ENCODE measurements at places on chromosomes 16 and 17.

- DNase-seq: no peak
Observed at GRCh38 chr17:30234964-30235363, 533 bp downstream of the SLC6A4 start.

DNA sequence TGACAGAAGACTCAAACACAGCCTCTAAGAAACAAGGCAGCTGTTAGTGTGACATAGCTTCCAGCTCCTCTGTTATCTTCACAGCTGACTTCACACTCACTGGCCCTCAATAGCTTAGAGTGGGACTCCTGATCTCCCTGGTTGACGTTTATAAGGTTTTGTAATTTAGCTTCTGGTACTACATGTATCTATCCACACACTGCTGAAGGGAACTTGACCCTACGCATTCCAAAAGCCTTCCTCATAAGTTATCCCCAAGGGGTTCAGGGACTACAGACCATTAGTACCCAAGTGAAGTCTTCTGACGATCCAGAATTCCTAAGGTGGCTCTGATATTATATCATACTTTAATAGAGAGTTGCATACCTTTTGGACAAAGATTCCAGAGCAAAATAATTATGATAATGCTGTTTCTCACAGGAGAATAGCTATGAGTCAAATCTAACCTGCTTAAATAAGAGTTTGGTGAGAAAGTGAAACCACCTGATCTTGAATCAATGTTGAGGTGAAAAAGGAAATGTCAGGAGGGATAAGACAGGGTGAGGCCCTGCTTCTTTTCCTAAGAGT, 14.5 kb downstream of the ACACA start:
- DNase-seq: no peak

DNA sequence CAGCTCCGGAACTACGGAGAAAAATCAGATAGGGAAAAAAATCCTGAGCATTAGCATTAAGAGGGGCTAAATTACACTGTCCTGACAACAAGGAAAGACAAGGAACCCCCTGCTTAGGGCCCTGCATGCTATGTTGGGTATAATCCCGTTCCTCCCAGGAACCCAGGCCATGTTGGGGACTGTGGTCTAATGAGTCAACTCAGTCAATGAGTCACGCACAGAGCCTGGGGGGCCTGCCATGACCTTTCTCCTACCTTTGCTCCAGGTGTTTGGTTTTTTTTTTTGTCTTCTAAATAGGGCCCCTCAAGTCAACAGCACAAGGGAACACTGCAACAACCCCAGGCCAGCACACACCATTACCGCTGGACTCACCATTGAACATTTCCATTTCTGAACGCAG, 8.9 kb upstream of the ZNF200 start:
- DNase-seq: no peak

DNA sequence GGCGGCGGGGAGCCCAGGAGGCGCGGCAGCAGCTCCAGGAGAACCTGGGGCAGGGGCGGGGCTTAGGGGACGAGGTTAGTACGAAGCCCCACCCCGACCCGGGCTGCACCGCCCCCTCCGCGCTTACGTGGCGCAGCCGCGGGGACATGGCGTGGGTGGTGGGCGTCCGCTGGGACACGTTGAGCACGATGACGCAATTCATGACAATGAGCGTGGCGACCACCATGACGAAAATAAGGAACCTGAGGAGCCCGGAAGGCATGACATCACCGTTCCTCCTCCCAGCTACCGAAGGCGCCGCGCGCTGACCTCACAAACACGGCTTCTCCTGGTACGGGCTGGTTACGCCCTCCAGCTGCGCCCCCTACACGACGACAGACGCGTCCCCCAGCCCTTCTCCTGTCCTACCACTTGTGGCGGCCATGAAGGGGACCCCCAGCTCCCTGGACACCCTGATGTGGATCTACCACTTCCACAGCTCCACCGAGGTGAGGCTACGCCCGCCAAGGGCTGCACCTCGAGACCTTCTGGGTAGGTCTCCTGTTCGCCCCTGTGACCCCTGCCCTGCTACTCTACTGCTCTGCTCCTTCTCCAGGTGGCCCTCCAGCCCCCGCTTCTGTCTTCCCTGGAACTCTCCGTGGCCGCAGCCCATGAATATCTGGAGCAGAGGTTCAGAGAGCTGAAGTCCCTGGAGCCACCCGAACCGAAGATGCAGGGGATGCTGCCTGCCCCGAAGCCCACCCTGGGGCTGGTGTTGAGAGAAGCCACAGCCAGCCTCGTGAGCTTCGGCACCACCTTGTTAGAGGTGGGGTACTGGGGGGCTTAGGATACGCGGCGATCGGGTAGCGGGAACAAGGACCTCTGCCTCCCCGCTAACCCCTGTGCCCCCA, at the start of gene C17orf107:
Gene C17orf107 (plus strand): TSS at position 196 of the 890 bp plus-strand sequence. CDS start 227 bp downstream, at position 423.
- DNase-seq: peak; percentile 92

DNA sequence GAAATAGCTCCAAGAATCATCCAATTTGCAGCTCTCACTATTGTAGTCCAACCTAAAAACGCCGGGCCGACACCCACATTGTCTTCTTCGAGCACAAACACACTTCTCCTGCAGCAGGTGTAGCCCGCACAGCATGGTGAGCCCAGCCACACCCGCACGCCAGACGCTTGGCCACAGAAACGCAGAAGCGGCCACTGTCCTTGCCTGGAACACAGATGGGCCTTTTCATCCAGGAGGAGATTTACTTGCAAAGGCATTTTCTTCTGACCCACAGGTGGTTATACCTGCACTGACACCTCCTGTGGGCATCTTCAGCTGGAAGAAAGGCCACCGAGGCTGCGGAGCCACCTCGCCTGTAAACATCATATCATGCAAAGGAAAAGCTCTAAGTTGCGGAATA, 98.4 kb downstream of the ADCY9 start:
- DNase-seq: no peak

DNA sequence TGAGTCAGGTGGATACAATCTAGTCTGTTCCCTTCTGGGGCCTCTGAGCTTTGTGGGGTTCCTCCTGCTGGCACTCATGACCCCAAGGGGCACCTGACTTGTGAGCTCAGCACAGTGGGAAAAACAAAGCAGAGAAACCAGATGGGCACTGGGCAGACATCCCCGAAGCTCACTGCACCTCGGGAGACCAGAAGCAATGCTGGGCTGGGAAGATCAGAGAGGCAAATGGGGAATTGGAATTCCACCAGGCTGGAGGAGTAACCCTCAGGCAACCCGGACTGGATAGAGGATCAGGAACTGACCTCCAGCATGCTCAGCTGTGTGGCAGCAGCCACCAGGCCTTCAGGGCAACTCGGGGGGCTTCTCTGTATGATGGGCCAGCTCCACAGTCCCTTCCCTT, 50.3 kb downstream of the ABCC12 start:
- DNase-seq: no peak

- DNase-seq: peak; percentile 35
Observed at GRCh38 chr17:82213251-82214011, 789 bp upstream of the CCDC57 start.

DNA sequence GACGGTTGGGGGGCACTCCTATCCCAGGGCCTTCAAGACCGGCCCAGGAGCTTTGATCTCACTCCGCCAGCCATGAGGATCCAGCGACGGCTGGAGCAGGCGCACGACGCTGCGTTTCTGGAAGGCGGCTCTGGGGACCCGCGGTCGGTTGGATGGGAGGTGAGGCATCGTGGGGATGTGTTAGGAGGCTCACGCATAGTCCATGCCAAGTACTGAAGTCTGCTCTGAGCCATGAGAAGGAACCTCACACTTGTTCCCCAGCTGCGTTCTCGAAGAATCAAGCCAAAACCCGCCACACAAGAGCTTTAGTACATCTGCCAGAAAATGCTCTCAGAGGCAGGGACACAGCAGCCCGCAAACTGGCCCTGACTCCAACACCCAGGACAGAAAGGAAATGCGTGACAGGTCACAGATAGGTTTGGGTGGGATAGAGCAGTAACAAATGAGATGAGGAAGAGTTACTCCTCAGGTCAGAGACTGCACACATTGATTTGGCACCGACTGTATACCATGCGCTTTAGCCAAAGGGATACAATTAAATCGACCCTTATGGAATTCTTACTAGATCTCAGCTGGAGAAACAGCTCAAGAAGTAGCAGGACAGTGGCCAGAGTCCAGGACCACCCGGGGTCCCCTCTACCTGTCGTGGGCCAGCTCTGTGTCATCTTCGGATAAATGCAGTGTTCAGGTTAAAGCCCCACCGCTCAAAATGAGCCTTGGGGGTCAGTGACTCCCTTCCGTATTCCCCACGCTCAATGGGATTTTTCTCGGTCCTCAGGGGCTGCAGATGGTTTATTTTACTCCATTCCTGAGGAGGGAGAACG, 6.7 kb upstream of the GSG1L start:
- no peak for DNase-seq

GRCh38 chr17:74945543-74945942, 9.8 kb downstream of the OTOP3 start:
- no peak for DNase-seq

- DNase-seq: no peak
Observed at GRCh38 chr16:30485818-30486436, 13.4 kb downstream of the ITGAL start.

GRCh38 chr17:41004397-41004796, 4.5 kb downstream of the KRTAP3-1 start:
- no peak for DNase-seq

GRCh38 chr17:74267987-74268499, 6.0 kb upstream of the DNAI2 start:
- no peak for DNase-seq

GRCh38 chr17:49624896-49625295, 49.2 kb downstream of the NXPH3 start:
- DNase-seq: no peak

GRCh38 chr16:30958175-30959079, 873 bp downstream of the SETD1A start:
- no peak for DNase-seq

GRCh38 chr17:40056379-40057015, 2.3 kb upstream of the MED24 start:
- DNase-seq: no peak

DNA sequence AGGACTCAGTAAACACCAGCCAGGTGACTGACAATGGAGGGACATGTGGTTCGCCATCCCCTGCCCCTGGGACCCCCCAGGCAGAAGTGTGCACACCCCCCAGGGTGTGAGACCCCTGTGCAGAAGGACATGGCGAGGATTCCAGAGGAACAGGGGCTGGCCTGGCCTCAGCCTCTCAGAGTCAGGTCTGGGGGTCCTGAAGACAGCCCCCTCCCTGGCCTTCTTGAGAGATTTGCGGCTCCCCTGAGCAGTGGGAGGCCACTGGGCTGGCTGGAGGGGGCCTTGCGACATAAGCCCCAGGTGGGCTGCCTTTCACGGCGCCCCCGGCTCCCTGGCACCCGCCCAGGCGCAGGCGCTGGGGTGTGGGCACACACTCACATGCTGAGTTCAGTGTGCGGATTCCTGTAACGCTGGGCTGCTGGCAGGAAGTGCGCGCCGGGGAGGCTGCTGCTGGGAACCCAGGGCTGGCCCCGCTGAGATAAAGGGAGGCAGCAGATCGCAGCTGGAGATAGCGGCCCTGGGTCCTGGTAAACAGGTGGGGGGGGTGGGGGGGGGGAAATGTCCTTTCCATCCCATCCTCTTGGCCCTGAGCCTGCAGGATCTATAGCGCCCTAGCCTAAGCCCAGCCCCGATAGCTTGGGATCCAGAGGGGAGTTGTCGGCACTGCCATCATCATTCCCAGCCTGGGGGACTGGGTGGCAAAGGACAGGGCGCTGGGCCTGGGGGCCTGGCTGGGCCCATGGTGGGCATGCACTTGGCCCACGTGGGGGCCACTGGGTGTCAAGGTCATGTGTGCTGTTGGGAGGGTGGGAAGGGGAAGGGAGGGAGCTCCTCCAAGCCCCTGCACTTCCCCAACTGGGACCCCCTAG, 27.1 kb downstream of the TMEM235 start:
- peak; percentile 91 for DNase-seq

- peak; percentile 66 for DNase-seq
Observed at GRCh38 chr17:48510761-48511604, 19.8 kb downstream of the HOXB1 start.

- DNase-seq: no peak
Observed at GRCh38 chr16:54290833-54291655, 4.5 kb upstream of the IRX3 start.

- no peak for DNase-seq
Observed at GRCh38 chr16:48862087-48862532, 252.1 kb upstream of the N4BP1 start.
